ENCODE measurements at places on chromosomes 5 and 9. TPM values are rescaled to one million over a fixed set of nuclear protein-coding genes. Genes with fewer than 3 reads are reported as not detected.

DNA sequence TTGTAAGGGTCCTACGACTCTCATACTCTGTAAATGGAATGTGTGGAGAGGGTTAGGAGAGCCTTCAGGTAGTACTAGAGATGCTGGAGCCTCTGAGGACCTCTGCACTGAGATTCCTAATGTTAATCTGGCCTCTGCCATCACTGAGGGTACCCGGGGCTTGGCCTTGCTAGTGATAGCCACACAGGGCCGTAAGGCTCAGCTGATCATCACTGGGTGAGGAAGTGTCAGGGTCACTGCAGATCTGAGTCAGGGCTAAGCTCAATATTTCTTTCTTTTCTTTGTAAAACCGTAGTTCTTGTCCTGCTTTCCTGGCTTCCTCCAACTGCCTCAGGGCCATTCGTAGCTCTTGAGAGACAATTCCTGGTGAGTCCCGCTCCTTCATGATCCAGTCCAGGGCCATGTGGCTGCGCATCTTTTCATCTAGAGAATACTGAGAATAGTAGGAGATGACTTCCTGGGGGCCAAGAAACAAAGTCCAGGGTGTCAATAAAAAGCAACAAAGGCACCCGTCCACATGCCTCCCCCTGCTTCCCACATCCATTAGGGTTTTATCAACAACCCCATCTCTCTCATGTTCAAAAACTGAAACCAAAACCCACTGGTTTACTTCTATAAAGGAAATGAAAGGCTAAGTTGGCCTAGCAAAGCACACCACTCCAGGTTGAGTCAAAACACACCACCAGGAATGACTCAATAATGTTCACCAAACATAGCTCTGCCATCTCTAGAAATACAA, 47.7 kb downstream of the LIX1 start:
- no peak for DNase-seq

DNA sequence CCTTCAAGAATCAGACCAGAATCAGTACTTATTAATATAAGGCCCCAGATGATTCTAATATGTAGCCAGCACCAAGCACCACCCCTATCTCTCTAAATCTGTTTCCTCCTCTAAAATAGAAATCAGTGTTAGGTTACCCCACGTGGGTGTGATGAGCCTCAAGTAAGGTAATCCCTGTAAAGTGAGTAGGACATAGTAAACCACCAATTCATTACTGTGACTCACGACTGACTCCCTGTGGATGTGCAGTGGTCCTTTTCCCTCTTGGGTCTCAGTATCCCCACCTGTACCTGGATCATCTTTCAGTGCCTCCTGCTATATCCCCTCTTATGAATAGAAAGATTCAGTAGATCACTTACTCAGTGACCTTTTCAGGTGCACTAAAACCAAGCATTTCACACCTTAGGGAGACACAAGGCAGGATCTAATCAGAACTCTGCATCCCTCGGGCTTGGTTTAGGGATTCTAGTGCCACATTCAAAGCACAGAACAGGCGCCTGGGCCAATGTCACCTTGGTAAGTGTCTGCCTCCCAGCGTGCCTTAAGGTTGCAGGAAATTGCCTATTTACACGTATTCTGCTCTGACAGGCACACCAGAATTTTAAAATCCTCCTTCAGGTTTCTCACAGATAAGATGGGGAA, 12.2 kb upstream of the ALDH1B1 start:
- no peak for DNase-seq

DNA sequence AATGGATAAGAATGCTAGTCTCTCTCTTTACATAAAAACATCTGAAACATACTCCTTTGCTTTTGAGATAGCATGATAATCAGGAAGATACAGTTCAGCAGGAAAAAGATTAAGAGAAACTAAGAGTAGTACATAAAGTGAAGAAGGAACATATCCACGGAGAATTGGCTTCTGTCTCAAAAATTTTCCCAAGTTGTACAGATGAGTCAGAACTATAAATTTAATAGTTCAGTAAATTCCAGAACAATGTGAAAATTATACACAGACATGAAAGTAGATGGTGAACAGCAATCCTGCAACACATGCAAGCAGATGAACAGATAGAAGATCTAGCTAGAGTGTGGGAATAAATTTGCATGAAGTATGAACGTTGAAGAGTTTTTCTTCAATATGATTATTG, 691.4 kb upstream of the RIOK2 start:
- DNase-seq = no peak

DNA sequence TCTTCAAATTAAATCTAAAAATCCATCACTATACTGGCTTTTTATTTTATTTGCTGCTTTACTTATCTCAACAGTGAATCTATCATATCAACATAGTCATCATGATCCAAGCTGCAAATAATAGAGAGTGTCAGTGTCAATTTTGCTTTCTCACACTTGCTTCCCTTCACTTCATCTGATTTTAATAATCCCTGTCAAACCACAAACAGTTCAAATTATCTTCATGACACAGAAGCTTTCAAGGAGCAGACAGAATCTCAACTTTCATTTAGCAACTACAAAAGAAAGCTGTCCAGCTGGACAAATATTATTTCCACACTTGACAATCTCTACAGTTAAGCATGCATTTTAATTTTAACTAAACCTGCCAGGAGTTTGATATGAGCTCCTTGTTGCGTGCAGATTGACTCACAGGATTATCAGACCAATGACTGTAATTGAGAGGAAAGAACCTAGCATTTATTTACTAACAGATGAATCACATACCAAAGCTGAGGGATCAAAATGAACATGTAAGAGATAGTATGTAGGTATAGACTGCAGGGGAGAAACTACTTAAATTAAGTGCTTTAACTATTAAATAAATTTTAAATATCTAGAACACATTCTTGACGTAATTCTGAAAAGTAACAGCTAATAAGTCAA, 56.0 kb downstream of the KIAA0825 start:
- DNase-seq = no peak

GRCh38 chr5:157571357-157571827, 4.2 kb downstream of the ADAM19 start:
- DNase-seq = no peak

DNA sequence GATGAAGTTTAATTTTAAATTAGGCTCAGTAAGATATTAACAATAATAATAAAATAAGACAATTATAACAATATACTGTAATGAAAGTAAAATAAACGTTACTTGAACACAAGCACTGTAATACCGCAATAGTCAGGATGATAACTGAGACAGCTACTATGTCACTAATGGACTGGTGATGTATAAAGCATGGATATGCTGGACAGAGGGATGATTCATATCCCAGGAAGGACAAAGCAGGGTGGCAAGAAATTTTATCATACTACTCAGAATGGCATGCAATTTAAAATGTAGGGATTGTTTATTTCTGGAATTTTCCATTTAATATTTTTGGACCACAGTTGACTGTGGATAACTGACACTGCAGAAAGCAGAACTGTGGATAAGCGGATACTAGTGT, 196.9 kb downstream of the VPS13A start:
- no peak for DNase-seq

DNA sequence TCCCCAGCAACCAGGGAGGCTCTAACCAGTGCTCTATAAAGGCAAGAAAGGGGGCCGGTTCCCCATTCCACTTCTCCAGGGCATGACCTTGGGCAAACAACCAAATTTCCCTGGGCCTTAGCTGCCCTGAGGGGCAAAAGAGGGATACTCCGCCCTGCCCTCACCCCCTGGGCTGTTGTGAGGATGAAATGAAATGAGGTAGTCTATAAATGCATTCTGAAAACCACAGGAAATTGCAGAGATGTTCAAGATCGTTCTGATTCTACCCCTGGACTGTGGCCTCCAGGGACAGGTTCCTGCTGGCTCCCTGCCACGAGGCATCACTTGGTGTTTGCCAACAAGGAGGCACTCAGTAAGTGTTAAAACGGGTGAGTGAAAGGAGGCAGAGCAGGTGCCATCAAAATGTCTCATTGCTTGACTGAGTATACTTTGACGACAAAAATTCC, 5.7 kb downstream of the RAPGEF1 start:
- no peak for DNase-seq

DNA sequence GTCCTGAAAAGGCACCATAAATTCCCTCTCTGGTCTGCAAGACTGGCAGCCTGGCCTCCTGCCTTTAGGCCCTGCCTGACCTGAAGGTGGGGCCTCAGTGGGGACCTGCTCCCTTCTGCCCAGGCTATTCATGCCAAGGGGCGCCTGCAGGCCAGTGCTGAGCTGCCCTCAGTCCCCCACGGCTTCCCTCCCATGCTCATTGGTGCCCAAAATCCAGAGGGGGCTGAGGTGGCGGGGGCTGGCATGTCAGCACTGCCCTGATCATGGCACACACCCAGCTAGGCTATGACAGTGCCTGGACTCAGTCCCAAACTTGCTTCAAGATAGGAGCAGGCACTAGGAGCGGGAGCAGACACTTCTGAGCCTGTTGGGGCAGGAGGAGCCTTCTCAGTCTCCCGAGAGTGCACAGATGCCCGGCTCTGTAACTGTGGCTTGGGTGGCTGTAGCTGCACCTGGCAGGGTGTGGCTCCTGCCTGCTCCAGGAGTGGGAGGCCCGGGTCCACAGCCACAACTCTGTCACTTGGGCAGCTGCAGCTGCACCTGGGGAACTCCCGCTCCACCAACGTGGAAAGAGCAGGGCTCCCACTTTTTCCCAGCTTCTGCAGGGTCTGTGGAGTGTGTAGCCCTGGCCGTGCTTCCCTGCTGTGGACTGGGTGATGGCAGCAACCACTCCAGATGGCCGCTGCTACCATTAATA, 49.0 kb downstream of the NDUFAF2 start:
- DNase-seq = no peak

AK8 gene
- 6.2 TPM for polyA plus RNA-seq

GRCh38 chr9:99561509-99561917, 260.2 kb upstream of the NR4A3 start:
- DNase-seq = no peak

DNA sequence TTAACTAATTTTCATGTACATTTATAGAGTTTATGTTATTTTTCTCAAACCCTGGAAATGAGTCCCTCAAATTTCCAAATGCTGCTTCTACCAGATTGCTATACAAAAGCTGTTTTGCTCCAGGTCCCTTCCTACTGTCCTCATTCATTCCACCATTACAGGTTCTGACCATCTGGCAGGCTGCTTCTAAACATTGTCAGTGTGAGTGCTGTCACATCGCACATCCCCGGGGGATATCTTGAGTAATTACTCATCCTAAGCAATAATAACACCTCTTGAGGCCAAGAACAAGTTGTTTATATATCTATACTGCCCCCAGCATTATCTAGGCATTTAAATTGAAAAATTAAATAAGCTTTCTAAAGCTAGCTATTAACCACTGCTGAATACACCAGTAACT, 1675.3 kb upstream of the CDH6 start:
- DNase-seq = no peak

DNA sequence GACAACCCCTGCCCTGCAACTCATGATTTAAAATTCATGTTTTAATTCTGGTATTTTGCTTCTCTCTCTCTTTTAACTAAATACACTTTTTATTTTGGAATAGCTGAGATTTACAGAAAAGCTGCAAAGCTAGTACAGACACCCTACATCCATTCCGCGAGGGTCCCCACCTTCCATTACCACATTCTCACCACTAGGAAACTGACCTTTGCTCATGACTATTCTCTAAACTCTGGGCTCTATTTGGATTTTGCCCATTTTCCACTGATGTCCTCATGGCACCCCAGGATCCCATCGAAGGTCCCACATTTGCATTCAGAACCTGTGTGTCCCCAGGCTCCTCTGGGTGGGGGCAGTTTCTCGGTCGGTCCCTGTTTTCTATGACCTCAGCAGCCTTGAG, 11.5 kb downstream of the ERGIC1 start:
- no peak for DNase-seq

GLRX gene
- polyA plus RNA-seq = 324 TPM

GRCh38 chr9:72156586-72156985, 7.3 kb downstream of the GDA start:
- DNase-seq = no peak

DNA sequence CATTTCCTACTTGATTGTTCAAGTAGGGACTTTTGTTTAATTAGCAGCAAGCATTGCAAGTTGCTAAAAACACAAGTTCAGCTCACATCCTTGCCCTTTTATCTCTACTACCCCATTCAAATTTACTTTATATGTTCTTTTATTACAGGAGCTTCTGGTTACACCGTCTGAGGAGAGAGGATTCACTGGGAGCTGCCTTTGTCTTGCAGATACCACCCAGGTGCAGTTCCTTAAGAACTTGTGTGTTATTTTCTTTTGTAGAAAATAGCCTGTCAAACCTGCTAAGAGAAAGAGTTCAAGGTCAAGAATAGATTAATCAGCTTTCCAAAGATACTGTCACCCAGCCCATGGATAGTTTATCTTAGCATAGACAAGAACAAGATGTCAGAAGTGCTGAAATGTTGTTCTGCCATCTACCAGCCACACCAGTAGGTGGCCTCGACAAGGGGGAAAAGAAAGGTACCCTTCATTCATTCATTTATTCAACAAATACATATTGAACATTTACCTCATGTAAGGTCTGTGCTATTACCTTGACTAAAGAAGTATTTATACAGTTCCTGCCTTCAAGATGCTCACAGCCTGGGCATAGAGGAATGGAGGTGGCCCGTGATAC, 750.3 kb downstream of the MAT2B start:
- DNase-seq = no peak

DNA sequence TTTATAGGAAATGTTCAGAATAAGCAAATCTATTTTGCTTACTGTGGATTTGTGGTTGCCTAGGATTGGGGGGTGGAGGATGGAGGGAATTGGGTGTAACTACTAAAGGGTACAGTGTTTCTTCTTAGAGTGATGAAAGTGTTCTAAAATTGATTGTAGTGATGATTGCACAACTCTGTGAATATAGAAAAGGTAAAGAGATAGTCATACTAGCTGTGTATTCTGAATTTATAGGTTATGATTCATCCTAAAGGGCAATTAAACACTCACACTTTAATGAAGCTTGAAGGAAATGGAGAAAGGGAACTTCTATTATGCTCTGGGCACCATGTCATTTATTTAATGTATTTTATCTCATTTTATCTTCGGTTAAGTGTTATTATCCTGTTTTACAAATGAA, 9.9 kb downstream of the TXNDC8 start:
- DNase-seq = no peak

DNA sequence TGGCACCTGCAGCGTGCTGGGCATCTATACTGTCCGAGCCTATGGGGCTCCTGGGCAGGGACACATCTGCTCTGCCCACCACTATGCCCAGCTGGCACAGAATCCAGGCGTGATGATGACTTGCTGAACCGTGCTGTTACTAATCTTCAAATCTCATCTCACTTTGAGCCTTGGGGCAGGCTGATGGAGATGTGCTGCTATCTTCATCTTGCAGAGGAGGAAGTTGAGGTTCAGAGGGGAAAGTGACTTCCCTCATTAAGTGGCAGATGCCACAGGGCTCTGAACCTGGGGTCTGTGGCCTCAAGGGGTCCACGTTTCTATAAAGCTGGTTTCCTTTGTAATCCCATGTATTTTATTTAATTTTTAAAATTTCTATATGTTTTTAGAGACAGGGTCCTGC, 4.7 kb downstream of the SLC2A6 start:
- DNase-seq = no peak

TLX3 gene
- polyA plus RNA-seq = not detected

OBP2B gene
- not detected for polyA plus RNA-seq

MOB3B gene
- 5.9 TPM for polyA plus RNA-seq

- DNase-seq = no peak
Observed at GRCh38 chr5:168054091-168054490, 237.4 kb upstream of the WWC1 start.

COL15A1 gene
- 4.7 TPM for polyA plus RNA-seq

Data from kidney (tissue), 22 donors.